ENCODE measurements at places on chromosomes 4 and X.

GRCh38 chr4:5980436-5981155 is 37.6 kb downstream of the C4orf50 start:
- DNase-seq = peak; percentile 14

DNA sequence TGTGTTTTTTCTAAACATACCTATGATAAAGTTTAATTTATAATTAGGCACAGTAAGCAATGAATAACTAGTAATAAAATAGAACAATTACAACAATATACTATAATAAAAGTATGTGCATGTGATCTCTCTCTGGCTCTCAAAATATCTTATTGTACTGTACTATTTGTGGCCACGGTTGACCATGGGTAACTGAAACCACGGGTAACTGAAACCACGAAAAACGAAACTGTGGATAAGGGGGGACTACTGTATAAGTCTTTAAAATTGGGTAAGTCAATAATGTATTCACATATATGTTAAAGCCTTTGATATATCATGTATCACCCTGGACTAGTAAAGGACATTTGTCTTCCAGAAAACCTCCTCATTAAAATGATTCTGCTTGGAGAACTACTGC is 20.0 kb downstream of the TMEM154 start:
- no peak for DNase-seq

- DNase-seq = no peak
These were observed 246.4 kb downstream of the AFAP1 start for GRCh38 chr4:7693237-7693608.

DNA sequence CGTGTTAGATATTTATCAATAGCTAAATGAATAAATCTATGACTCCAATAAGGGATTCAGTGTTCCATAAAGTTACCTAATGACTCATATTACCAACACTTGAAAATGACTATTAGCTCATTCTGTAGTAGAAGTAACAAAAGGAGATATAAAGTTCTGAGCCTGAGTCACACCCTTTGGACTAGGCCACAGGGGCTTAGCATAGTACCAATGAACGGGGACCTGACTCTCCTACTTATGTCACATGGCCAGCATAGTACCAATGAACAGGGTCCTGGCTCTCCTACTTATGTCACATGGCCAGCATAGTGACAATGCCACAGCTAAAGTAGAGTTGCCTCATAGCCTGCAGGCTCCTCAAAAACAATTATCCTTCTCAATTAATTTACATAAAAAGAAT is 43.7 kb downstream of the MAGEB16 start:
- DNase-seq = no peak

DNA sequence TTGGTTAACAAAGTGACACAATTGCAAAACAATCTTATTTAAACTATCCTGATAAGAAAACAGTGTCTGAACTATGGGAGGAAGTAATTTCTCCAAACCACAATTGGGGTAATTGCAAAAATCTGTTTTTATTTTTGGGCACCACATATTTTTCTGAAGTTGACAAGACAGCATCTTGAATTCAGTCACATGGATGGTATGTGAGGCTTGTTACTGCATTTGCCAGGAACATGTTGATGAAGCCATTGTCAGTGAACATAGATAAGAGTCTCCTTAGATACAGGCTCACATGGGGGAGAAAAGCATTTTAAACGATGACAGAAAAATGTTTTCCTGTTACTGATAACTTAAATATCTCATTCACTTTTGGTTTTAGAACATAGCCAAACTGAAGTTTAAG is 5.5 kb upstream of the USP53 start:
- DNase-seq = no peak

DNA sequence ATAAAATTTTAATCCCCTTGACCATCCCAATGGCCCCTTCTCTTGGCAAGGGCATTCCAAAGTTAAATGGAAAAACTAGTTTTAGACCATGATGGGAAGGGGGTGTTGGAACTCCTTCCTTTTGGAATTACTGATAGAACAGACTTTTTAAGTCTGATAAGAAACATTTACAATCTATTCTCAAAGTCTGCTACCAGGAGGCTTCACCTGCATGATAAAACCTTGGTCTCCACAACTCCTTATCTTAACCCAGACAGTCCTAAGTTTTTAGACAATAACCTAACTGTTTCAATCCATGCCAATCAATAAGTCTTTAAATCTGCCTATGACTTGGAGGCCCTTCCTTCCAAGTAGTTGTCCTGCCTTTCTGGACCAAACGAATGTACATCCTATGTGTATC is 63.9 kb upstream of the PGRMC2 start:
- no peak for DNase-seq

DNA sequence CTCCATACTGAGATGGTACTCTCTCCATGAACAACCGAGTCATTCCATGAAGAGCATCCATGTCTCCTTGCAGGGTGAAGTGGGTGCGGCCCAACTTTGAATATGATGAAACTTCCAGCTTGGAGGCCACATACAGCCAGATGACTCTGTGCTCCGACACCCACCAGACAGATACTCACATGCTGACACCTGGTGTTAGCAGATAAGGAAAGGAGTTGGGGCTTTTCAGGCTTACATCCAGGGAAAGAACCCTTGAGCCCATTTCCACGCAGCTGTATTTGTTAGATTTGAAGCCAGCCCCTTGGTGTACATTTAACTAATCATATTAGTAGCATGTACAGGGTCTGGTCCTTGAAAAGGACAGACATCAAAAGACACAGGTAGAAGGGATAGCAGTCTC is 62.1 kb upstream of the PRRG3 start:
- no peak for DNase-seq

DNA sequence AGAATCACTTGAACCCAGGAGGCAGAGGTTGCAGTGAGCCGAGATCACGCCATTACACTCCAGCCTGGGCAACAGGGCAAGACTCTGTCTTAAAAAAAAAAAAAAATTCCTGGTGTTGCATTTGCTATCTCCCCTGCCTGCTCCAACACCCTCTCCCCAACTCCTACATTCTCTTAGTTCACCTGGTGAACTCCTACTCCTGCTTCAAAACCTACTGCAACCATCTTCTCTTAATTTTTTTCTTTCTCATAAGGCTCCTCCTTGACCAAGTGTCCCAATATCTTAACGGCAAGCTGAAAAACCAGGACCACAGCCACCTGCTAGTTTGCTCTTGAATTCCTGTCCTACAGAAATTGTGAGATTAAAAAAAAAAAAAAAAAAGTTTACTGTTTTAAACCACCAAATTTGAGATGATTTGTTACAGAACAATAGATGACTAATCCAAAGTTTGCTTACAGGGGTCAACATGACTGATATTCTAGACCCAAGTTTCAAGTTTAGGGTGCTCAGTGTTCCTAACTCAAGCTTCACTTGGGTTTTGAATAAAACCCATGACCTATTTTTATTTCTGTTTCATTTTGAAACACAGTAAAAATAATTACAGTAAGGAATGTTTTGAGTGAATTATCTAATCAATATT is 13.1 kb upstream of the ANXA5 start:
- DNase-seq = no peak

DNA sequence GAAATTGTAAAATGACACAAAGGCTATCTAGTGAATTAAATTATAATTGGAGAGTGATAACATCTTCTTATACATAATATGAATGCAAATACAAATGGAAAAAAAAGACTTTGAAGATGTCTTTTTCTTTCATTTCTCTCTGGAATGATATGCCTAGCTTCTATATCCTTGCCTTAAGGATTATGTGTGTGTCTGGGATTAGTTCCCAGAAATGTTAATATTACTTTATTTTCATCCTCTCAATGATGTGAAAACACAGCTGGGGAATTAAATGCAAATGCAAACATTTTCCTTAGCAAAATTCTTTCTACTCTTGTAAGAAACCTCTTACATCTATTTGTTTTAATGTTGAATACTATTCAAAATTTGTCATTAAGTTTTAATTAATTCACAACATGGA is 441.9 kb downstream of the FSTL5 start:
- no peak for DNase-seq

GRCh38 chr4:38572793-38573192 is 91.2 kb upstream of the KLF3 start:
- DNase-seq = no peak

DNA sequence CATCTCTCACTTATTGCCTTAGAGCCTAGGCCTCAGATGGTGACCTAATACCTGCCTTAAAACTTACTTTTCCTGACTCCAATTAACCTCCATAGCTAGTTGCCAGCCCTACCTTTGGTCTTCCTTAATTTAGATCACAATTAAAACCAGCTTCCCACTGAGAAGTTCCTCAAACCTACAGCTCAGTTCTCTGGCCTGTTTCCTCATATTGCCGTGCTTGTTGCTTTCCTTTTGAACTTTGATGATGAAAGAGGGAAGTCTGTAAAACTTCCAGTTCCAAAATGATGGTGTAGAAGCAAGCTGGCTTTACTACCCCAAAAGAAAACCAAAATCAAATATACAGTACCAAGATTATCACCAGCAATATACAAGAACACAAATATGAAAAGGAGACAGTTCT is 28.9 kb upstream of the CAMK2D start:
- no peak for DNase-seq

GRCh38 chr4:121510341-121510874 is 129.6 kb upstream of the QRFPR start:
- DNase-seq = no peak

DNA sequence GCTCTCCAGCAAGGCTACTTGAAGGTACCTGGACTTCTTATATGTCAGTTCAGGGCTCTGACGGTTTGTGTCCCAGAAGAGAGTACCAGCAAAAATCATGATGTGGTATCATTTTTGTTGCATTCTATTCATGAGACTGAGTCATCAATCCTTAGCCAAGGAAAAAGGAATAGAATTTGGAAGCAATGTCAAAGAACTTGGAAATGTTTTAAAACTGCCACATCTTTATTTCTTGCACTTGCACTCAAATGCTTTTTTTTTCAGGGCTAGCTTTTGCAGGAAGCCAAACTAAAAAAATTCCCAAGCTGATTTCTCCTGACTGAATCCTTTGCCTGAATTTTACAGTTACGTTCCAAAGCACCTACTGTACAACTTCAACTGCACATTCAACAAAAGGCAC is 112.4 kb downstream of the NPFFR2 start:
- no peak for DNase-seq

DNA sequence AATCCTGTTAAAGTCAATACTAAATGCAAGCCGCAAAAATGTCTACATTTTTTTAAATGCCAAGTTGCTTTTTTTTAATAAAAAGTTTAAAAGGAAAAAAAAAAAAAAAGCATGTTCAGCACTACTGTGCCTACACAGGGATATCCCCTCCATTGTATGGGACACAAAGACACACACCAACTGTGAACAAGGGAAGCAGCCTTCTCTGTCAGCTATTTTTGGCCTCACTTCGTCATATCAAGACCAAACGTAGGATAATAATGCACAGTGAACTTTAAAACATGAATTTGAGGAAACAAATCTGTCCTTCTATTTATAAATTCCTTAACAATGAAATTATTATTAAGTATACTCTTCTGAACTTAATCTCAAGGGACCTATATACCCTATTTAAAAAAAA is 4.4 kb downstream of the FBXW7 start:
- DNase-seq = no peak

GRCh38 chrX:132023896-132024386 is 839 bp downstream of the STK26 start:
- peak; percentile 66 for DNase-seq

- DNase-seq = no peak
These were observed 2.2 kb downstream of the KIT start for GRCh38 chr4:54659749-54660535.

GRCh38 chr4:141079393-141079930 is 53.8 kb downstream of the RNF150 start:
- no peak for DNase-seq

DNA sequence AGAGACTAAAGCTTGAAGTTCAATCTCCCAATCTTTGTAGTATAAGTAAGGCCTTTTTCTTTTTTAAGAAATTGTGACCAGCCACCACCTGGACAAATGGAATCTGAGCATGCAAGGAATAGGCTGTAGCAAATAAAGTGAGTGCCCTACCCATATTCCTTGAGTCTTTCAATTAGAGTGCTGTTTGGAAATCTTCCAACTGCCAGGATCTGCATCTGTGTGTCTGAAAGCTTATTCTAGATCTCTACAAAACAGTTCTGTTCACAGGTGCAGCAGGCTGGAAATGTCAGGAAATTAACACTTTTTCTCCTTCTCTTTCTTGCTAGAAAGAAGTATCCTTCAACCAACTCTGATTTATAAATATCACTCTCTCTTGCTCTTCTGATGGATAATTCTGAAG is 76.7 kb upstream of the NDST3 start:
- no peak for DNase-seq

- DNase-seq = no peak
These were observed 110.8 kb upstream of the NOCT start for GRCh38 chr4:138904793-138905192.

- no peak for DNase-seq
These were observed 1020.9 kb upstream of the INTU start for GRCh38 chr4:126611900-126612299.

GRCh38 chr4:183229397-183229796 is 90.7 kb downstream of the CLDN22 start:
- DNase-seq = no peak

- no peak for DNase-seq
These were observed 180.4 kb downstream of the OR13H1 start for GRCh38 chrX:131724292-131724691.

- DNase-seq = no peak
These were observed 82.4 kb upstream of the NAF1 start for GRCh38 chr4:163249042-163249441.

DNA sequence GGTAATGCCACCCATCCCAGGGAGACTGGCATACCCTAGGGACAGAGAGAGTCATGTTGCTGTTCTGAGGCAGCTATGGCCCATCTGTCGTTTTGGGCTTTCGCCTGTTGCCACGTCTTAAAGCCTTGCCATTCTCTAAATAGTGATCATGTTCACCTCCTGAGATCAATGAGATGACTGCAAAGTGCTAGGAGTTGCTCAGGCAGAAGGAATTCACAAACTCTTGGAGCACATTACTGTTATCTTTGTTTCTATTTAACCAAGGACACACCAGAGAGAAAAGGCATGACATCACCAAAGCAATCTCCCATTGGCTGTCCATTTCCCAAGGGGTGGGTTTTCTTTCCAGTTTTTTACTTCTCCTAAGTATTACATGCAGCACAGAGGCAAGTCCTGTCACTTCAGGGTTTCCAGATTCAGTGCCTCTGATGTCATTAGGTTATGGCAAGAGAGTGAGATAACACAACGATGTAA is 37.1 kb upstream of the SETD7 start:
- DNase-seq = peak; percentile 88

DNA sequence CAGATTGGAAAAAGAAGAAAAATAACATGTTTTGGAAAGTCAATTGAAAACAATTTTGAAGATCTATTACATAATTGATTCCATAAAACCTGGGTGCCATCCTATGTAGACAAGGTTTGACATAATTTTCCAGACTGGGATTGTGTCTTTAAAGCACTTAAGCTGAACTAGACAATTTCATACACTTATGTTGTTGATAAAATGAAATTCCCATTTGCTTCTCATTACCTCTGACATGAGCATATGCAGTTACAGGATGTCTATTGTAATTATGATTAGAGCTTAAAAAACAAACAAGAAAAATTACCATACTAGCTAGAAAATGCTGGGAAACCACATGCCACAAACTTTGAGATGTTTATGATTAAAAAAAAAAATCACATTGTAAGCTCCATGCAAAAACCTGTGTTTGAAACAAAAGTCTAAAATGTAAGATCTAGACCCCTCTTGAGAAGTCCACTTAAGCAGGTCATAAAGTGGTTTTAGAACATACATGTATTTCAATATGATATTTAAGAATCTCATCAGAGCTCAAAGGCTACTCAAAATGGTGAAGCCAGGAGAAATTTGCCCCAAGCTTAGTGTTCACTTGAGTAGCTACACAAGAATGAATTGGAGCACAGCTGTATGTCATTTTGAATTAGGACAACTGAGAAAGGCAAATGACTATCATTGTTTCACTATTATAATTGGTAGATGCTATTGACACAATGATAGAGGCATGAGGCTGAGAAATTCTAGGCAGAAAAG is 181.1 kb upstream of the PABPC4L start:
- DNase-seq = no peak

Data from islet precursor cell (in vitro differentiated cells).